ENCODE measurements at places on chromosomes 5 and 9.
A peak's percentile ranks its signal among the peaks of the same experiment; 100 is the strongest.

DNA sequence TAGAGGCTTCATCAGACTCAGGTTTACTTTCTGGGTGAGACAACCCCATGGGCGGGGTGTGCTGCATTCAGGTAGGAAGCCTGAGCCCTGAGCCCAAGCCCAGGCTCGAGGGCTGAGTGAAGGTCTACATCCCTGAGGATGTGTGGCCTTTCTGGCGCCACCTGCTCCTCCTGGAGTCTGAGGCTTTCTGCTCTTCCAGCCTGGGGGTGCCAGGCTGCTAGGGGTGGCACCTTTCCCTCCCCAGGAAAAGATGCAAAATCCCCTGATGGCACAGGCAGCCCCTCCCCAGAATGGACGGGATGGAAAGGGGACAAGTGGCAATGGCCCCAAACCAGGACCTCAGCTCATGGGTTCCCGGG lies 44.4 kb upstream of the PRRC2B start:
- no peak for DNase-seq

- DNase-seq, result no peak
These were observed 26.1 kb upstream of the RNU6ATAC start for GRCh38 chr9:134190232-134191121.

- DNase-seq, result peak; percentile 37
These were observed at the start of gene NRG2 for GRCh38 chr5:140042643-140043507. Gene NRG2 (minus strand): TSS chr5:140043299.

- DNase-seq, result no peak
These were observed 276.7 kb upstream of the ADRA1B start for GRCh38 chr5:159639590-159639989.

- no peak for DNase-seq
These were observed 46.8 kb downstream of the ACO1 start for GRCh38 chr9:32431196-32431595.

- DNase-seq, result no peak
These were observed 88.1 kb downstream of the KIF4B start for GRCh38 chr5:155101697-155102096.
